Inflammatory macrophage treated with lipopolysaccharide for 4 hours (primary cell): ENCODE measurements at places on chromosomes 1 and 21.

- DNase-seq: no peak
These were observed 1.2 kb upstream of the SLC25A34 start for GRCh38 chr1:15734901-15735300.

DNA sequence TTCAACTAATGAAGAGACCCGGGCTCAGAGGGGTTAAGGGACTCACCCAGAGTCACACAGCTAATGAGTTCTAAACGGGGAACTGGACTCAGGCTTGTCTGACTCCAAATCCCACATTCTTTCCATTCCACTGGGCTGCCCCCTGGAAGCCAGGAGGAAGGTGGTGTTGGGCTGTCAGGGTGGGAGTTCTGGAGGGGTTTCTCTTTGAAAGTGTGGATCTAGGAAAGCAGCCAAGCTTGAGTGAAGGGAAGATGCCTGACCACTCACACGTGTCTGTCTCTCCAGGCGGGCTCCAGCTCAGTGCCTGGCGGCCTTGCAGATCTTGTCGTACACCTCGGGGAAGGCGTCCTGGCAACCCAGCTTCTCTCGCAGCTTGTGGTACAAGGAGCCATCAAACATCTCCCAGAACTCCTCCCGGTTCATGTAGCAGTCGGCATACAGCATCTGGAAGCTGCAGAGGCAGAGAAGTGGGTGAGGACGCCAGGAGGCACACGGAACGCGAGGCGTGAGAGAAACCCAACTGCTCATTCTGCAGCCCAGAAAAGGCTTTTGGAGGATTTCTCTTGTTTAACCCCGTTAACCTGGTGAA, 35.0 kb downstream of the DHCR24 start:
- no peak for DNase-seq

- DNase-seq: no peak
These were observed 25.4 kb upstream of the KIAA0040 start for GRCh38 chr1:175217721-175218531.

- DNase-seq: no peak
These were observed 73.5 kb downstream of the LRIG2 start for GRCh38 chr1:113146242-113147072.

GRCh38 chr1:187938092-187938491, 1109.3 kb downstream of the PLA2G4A start:
- DNase-seq: no peak

DNA sequence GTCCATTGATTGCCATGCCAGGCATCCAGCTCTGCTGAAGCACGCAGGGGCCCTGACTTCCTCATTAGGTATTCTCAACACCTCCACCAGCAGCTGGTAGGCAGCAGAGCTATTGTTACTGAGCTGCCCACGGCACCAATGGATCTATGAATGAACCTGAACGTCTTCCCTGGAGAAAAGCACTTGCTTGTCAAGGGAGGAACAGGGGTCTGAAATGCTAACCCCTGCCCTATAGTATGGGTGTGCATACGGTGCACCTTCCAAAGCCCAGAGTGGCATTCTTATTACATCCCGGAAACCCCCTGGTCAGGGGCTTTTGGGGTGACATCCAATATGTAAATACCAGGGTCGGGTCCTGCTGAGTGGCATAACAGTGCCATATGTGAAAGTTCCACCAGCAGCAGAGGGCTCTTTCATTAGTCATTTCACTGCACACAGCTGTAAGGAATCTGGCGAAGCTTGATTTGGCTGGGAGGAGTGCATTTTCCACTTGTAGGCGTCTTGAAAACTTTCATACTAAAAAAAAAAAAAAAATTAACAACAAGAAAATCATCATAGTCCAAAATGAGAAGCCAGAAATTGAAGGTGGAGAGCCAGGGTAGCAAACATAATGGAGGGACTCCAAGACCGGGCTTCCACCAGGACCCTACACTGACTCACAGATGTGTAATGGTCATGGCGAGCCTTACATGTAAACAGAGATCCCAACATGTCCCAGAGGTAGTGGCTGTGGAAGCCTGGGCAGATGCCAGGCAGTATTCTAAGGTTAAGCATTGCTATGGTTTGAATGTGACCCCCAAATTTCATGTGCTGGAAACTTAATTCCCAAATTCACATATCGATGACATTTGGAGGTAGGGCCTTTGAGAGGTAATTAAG, 58.8 kb upstream of the PRDX6 start:
- DNase-seq: no peak

DNA sequence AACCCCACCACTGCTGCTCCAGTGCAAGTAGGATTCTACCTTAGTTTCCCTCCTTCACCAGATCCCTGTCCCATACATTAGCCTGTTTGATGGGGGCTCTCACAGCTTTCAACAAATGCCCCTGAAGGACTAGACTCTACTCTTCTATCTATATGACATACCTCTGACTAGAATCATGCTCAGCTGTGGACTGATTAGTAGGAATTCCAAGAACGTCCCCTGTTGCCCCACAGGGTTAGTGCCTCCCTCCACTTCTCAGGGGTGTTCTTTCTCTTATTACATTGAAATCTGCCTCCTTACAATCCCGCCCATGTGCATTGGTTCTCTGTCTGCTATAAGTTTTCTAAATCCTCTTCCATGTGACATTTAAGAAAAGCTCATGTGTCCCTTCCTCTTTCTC, 375.9 kb upstream of the DUSP10 start:
- DNase-seq: no peak
